ENCODE measurements at places on chromosomes 13 and 19. TPM values are rescaled to one million over a fixed set of nuclear protein-coding genes. Genes with fewer than 3 reads are reported as not detected.
A peak's percentile ranks its signal among the peaks of the same experiment; 100 is the strongest.

DNA sequence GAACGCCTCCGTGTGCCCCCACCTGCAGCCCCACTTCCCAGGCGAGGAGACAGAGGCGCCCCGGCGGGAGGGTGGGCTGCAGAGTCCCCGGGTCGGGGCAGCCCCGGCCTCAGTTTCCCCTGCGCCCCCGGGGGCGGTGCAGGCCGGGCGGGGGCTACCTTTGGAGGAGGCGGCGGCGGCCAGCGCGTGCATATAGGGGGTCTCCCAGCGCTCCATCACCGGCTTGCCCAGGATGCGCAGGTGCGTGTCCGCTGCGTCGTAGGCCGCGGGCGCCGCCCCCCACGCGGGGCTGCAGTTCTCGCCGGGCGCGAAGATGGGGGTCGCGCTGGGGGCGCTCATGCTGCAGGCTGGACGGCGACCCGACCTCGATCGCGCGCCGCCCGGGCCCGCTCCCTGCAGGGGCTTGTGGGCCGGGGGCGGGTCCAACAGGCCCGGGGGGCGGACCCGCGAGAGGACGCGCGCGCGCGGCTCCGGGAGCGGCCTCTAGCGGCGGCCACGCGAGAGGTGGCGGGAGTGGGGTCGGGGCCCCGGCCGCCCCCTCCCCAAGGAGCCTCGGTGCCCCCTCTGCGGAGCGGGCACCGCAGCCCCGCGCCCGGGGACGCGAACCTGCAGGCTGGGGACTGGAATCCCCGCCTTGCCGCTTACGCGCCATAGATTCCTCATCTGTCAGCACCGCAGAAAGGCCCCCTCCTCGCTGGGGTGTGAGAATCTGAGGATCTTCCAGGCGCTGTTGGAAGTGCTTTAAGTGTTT lies at the start of gene GAMT:
Gene GAMT (minus strand): TSS at position 405 of the 751 bp plus-strand sequence. CDS start 66 bp downstream, at position 339.
- H3K36me3 ChIP-seq = no peaks in the 10 kb centered on the region
- peaks cover 5% of the 10 kb centered on the region for H3K27me3 ChIP-seq
- H3K4me3 ChIP-seq = peak within 1 kb of the TSS; percentile 64
- peak; percentile 47 for DNase-seq
- peaks cover 13% of the 10 kb centered on the region for H3K4me1 ChIP-seq

- H3K27ac ChIP-seq = no peak overlapping the region
- peaks cover 46% of the 10 kb centered on the region for H3K27me3 ChIP-seq
- no peak overlapping the region for H3K4me3 ChIP-seq
- H3K36me3 ChIP-seq = no peaks in the 10 kb centered on the region
These were observed 6.4 kb downstream of the COMP start for GRCh38 chr19:18784786-18785120.

DNA sequence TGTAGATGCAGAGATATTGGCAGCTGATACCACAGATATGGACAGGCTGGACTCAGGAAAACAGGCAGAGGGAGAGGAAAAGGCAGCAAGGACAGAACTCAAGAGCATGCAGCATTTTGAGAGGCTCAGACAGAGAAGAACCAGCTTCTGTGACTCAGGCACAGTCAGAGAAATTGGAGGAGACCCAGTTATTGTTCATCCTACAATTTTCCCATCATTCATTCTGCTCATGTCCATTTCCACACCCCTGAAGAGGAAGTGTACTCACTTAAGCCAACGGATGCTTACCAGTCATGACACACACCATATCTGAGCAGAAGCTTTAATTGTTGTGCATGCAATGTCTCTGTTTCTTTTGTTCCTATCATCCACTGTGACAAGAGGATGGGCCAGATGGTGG lies 359.8 kb upstream of the HTR2A start:
- no peak for DNase-seq
- no peaks in the 10 kb centered on the region for H3K27me3 ChIP-seq
- no peak overlapping the region for H3K27ac ChIP-seq

ZNF160 gene
- 25.2 TPM for total RNA-seq

ALKBH7 gene
- total RNA-seq = 39.5 TPM

GRCh38 chr19:17235300-17235970 lies 9.4 kb downstream of the OCEL1 start:
- peak overlapping the region; percentile 68 for H3K27ac ChIP-seq
- peak; percentile 79 for DNase-seq
- peaks cover 19% of the 10 kb centered on the region for H3K4me1 ChIP-seq
- peaks cover 7% of the 10 kb centered on the region for H3K36me3 ChIP-seq

- peaks cover 12% of the 10 kb centered on the region for H3K4me1 ChIP-seq
- no peak overlapping the region for H3K4me3 ChIP-seq
- H3K27ac ChIP-seq = no peak overlapping the region
- DNase-seq = no peak
These were observed 21.6 kb upstream of the SEMA6B start for GRCh38 chr19:4580961-4581665.

PRMT1 gene
- total RNA-seq = 394 TPM

GRCh38 chr13:37123337-37123736 lies 17.9 kb upstream of the CSNK1A1L start:
- no peaks in the 10 kb centered on the region for H3K4me1 ChIP-seq

GRCh38 chr13:49219647-49220035 lies 497 bp upstream of the MLNR start:
- H3K36me3 ChIP-seq = peaks cover 2% of the 10 kb centered on the region
- peak overlapping the region; percentile 56 for H3K4me3 ChIP-seq
- H3K4me1 ChIP-seq = peaks cover 8% of the 10 kb centered on the region
- H3K27ac ChIP-seq = no peak overlapping the region

DNA sequence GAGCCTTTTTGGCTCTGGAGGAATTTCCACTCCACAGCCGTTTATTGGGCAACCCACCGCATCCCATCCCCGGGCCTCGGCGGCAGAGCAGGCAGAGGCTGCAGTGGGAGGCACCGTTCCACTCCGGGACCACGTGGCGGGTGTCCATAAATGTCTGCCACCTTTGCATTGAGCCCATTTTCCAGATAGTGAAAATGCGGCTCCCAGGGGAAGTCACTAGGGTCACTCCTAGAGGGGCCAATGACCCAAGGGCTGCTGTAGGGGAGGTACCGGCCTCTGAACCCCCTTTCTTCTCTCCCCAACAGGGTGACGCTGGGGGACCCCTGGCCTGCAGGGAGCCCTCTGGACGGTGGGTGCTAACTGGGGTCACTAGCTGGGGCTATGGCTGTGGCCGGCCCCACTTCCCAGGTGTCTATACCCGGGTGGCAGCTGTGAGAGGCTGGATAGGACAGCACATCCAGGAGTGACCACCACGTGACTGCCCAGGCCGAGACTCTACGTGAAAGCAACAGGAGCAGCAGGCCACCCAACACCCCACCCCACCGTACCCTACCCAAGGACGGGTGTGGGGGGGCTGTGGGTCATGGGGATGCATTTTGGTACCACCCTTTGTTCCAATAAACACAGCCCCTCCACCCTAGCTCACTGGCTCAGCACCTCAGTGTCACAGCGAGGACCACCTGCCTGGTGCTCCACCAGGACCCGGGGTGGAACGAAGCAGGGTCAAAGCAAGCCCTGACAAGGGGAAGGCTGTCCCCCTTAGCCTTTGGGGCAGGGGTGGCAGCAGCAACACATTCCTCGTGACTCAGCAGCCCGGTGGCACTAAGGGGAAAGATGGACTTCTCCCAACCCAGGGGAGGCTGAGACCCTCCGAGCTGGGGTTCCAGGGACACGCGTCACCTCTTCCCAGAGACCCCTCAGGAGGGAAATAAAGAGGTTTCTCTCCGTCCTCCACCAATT lies 1.5 kb downstream of the TIMM13 start:
- no peak overlapping the region for H3K27ac ChIP-seq
- peaks cover 13% of the 10 kb centered on the region for H3K4me1 ChIP-seq
- H3K36me3 ChIP-seq = peaks cover 14% of the 10 kb centered on the region
- H3K4me3 ChIP-seq = peak overlapping the region; percentile 93
- no peaks in the 10 kb centered on the region for H3K27me3 ChIP-seq

GRCh38 chr13:76349700-76350099 lies 536.5 kb downstream of the KCTD12 start:
- no peak overlapping the region for H3K27ac ChIP-seq
- H3K27me3 ChIP-seq = no peaks in the 10 kb centered on the region
- no peaks in the 10 kb centered on the region for H3K4me1 ChIP-seq
- H3K36me3 ChIP-seq = no peaks in the 10 kb centered on the region
- DNase-seq = no peak

- H3K4me3 ChIP-seq = no peak overlapping the region
- no peak overlapping the region for H3K27ac ChIP-seq
- no peaks in the 10 kb centered on the region for H3K27me3 ChIP-seq
- H3K36me3 ChIP-seq = no peaks in the 10 kb centered on the region
- no peaks in the 10 kb centered on the region for H3K4me1 ChIP-seq
These were observed 679.1 kb upstream of the SPRY2 start for GRCh38 chr13:81020010-81020409.

C19orf85 gene
- total RNA-seq = not detected

GRCh38 chr13:78022164-78022877 lies 103.7 kb upstream of the EDNRB start:
- H3K36me3 ChIP-seq = no peaks in the 10 kb centered on the region
- no peak overlapping the region for H3K27ac ChIP-seq
- no peak overlapping the region for H3K4me3 ChIP-seq
- H3K27me3 ChIP-seq = peaks cover 2% of the 10 kb centered on the region
- peaks cover 6% of the 10 kb centered on the region for H3K4me1 ChIP-seq
- DNase-seq = peak; percentile 73

- no peaks in the 10 kb centered on the region for H3K36me3 ChIP-seq
- H3K27ac ChIP-seq = no peak overlapping the region
- H3K4me1 ChIP-seq = no peaks in the 10 kb centered on the region
- no peak overlapping the region for H3K4me3 ChIP-seq
- peaks cover 5% of the 10 kb centered on the region for H3K27me3 ChIP-seq
These were observed 83.4 kb downstream of the GPC6 start for GRCh38 chr13:93309886-93310523.

RASGRP4 gene
- total RNA-seq = 0.41 TPM

- no peak overlapping the region for H3K4me3 ChIP-seq
- no peak for DNase-seq
- peaks cover 11% of the 10 kb centered on the region for H3K27me3 ChIP-seq
- H3K36me3 ChIP-seq = no peaks in the 10 kb centered on the region
These were observed 1.5 kb downstream of the SIGLEC8 start for GRCh38 chr19:51456541-51457290.

DNA sequence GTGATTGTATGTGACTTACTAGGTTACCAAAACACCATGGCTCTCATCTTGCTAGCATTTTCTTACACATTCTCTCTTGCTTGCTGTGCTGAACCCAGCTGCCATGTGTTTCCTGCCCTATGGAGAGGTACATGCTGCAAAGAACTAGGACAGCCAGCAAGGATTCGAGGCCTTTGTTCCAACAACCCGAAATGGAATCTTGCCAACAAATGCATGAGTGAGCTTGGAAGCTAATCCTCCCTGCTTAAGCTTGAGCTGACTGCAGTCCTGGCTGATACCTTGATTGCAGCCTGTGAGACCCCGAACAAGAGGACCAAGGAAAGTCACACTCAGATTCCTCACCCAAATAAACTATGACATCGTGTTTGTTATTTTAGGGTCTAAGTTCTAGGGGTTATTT lies 651.2 kb downstream of the SLITRK6 start:
- no peak overlapping the region for H3K4me3 ChIP-seq
- H3K27ac ChIP-seq = no peak overlapping the region
- H3K4me1 ChIP-seq = no peaks in the 10 kb centered on the region
- no peaks in the 10 kb centered on the region for H3K27me3 ChIP-seq
- DNase-seq = no peak
- H3K36me3 ChIP-seq = no peaks in the 10 kb centered on the region

- H3K36me3 ChIP-seq = no peaks in the 10 kb centered on the region
- peaks cover 73% of the 10 kb centered on the region for H3K27me3 ChIP-seq
These were observed 6.2 kb downstream of the SYT5 start for GRCh38 chr19:55173714-55174409.

- H3K27me3 ChIP-seq = no peaks in the 10 kb centered on the region
- H3K27ac ChIP-seq = no peak overlapping the region
- no peak overlapping the region for H3K4me3 ChIP-seq
- H3K36me3 ChIP-seq = peaks cover 3% of the 10 kb centered on the region
These were observed 1.7 kb upstream of the USPL1 start for GRCh38 chr13:30615866-30616541.

TPGS1 gene
- total RNA-seq = 5.1 TPM

DNA sequence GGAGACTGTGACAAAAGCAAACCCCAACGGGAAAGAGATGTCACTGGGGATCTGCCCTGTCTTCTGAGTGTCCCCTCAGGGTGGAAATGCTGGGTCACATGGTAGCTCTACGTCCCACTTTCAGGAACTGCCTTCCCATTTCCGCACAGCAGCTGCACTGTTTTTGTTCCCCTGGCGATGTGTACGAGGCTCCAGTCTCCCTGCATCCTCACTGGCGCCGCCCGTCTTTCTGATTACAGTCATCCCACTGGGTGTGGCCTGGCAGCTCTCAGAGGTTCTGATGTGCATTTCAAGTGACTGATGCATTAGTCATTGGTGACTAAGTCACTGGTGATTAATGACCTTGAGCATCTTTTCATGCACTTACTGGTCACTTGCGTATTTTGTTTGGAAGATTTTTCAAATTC lies 21.2 kb downstream of the PCID2 start:
- H3K4me3 ChIP-seq = no peak overlapping the region
- peaks cover 55% of the 10 kb centered on the region for H3K36me3 ChIP-seq
- H3K27ac ChIP-seq = peak overlapping the region; percentile 11
- peak; percentile 75 for DNase-seq

DNA sequence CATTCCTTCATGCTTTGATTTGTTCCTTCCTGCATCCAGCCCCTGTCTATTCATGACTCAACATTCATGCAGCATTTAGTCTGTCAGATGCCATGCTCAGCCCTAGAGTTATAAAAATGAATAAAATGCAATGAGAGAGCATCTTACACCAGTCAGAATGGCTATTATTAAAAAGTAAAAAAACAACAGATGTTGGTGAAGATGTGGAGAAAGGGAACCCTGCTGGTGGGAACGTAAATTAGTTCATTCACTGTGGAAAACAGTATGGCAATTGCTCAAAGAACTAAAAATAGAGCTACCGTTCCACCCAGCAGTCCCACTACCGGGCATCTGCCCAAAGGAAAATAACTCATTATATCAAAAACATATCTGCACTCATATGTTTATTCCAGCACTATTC lies 70.0 kb upstream of the GTF3A start:
- H3K4me3 ChIP-seq = no peak overlapping the region
- H3K27ac ChIP-seq = no peak overlapping the region
- peaks cover 6% of the 10 kb centered on the region for H3K27me3 ChIP-seq
- no peak for DNase-seq
- peaks cover 12% of the 10 kb centered on the region for H3K4me1 ChIP-seq

DNA sequence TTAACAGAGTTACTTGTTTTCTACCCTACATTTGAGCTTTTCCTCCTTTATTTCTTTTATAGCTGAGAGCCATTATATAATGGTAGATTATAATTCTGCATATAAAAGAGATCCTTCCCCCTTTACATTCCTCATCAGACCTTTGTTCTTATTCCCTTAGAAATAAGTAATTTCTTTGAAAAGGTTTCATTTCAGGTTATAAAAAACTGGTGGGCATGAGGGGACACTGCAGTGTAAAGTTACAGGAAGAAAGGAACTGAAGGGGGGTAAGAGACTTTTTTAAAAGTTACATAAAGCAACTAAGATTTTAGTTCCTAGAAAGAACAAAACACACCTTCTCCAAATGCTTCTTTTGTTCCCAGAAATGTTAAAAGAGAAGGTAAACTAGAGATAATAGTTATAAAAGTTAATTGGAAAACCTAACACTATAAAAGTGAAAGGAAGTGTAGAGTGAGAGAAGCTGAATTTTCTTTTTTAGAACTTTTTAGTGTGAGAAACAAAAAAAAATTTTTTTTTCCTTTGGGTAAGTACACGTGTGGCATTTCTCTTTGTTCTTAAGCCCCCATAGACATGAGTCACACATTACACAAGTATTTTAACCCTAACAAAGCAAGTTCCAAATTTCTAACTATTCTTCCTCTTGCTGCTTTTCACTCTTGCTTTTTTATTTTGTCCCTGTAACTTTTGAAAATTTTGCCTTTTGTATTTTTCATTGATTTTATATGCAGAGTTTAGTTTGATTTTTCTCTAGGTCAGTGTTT lies 106.4 kb upstream of the MLNR start:
- H3K27me3 ChIP-seq = no peaks in the 10 kb centered on the region
- H3K36me3 ChIP-seq = peaks cover 22% of the 10 kb centered on the region
- peak overlapping the region; percentile 89 for H3K27ac ChIP-seq
- H3K4me1 ChIP-seq = peaks cover 22% of the 10 kb centered on the region
- H3K4me3 ChIP-seq = peak overlapping the region; percentile 56
